Brain (organoid and tissue), 16 donors: ENCODE measurements at places on chromosomes 4 and X.

- DNase-seq, result peak; percentile 7
These were observed 57.7 kb downstream of the IL13RA2 start for GRCh38 chrX:114959729-114960128.

GRCh38 chrX:140983730-140984129 lies 18.7 kb upstream of the SPANXB1 start:
- DNase-seq, result no peak

DNA sequence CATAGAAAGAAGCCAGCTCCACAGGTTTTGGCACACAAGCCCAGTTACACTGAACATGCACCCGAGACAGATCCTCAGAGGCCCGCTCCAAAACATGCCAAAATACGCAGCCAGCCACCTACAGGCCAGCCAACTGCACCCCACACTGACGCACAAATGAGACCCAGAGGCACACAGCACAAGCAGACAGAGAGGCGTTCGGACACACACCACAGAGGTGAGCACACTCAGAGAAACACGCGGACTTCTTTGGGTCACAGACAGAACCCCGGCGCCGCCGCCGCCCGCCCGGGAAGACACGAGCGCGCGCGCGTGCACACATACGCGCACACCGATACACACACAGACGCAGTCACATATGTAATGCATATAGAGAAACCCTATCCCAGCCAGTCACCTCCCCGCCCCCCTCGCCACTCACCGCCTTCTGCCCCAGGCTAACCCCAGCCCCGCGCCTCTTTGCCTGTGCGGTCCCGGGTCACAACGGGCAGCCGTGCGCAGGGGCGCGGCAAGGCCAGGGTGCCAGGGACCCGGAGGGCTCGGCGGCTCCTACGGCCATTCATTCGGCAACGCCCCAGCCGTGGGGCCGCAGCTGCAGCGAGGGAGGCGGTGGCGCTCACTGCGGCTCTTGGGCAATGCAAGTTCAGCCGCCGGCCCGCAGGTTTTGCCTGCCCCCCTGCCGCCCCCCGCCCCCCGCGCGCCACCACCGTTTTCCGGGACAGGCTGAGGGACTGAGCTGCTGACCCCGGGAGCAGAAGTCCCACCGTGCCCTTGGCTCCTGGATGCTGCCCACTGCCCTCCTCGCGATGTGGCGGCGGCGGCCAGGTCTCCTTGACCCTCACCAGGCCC lies 553 bp downstream of the SEPTIN6 start:
- DNase-seq, result peak; percentile 52

GRCh38 chr4:122701061-122701460 lies 31.4 kb upstream of the BBS12 start:
- DNase-seq, result no peak

DNA sequence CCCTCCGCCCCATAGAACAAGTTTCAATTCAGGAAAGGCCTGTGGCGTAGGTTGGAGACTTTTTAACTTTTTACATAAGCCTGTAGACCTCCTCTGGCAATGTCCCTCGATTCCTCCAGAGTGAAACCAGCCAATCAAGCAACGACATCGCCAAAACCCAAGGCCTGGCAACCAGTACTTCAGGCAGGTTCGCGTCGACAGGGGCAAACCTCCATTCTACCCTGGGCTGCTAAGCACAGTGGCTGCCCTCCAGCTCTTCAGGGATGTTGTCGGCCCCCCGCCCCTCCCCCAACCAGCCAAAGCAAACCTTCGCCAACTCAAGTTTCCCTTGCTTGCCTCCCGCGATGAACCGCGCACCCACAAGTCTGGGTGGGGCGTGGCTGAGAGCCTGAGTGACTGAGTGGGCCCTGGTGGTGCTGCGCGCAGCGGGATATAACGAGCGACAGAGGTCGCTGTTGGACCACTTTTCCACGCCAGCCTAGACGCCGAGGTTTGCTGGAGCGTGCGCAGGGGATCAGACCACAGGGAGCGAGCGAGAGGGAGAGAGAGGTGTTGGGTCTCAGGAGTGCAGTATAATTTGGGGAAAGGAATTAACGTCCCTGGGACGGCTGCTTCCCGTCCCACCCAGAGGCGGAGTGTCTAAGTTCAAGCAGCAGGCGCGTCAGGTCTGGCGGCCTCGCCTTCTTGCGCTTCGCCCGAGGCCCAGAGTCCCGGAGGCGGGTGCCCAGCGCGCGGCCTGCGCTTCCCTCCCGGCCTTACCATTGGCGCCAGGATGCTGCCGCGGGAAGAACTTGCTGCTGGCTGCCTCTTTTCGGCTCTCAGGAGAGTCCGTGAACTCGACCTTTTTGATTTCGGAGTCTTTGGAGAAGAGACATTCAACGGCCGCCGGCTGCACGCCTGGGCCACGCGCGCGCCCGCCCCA lies 9.0 kb upstream of the PITX2 start:
- peak; percentile 92 for DNase-seq

DNA sequence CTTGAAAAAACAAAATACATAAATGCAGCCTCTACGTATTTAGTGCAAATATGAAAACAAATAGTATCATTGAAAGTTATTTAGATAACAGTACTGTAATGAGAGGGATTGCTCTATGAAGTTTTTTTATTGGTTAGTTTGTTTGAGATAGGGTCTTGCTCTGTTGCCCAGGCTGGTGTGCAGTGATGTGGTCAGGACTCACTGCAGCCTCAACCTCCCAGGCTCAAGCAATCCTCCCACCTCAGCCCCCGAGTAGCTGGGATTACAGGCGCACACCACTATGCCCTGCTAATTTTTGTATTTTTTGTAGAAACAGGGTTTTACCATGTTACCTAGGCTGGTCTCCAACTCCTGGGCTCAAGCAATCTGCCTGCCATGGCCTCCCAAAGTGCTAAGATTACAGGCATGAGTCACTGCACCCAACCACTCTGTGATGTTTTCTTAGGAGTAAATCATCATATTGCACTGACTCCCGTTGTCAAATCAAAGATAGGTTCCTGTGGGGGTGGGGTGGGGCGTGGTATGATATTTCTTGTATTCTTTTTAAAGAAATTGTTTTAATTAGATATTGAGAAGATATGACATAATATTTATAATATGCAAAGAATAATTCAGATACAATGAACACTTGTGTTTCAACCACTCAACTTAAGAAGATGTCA lies 75.8 kb downstream of the ATG4A start:
- no peak for DNase-seq

DNA sequence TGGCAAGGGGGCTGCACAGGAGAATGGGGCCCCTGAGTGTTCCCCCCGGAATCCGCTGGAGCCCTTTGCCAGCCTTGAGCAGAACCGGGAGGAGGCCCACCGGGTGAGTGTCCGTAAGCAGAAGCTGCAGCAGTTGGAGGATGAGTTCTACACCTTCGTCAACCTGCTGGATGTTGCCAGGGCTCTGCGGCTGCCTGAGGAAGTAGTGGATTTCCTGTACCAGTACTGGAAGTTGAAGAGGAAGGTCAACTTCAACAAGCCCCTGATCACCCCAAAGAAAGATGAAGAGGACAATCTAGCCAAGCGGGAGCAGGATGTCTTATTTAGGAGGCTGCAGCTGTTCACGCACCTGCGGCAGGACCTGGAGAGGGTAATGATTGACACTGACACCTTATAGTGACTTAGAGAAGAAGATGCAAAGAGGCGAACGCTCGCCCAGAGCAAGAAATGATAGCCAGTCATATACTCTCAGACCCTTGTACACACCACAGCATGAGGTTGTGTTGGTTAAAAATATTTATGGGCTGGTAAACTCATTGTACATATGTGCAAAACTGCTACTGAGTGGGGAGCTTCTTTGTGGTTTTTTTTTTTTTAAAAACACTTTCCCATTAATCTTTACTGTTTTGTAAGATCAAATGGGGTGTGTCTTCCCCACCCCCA lies 52.5 kb downstream of the JADE1 start:
- no peak for DNase-seq

GRCh38 chr4:159069922-159070321 lies 33.0 kb upstream of the RAPGEF2 start:
- no peak for DNase-seq

GRCh38 chrX:118780911-118781310 lies 42.7 kb upstream of the ZCCHC12 start:
- DNase-seq, result no peak

DNA sequence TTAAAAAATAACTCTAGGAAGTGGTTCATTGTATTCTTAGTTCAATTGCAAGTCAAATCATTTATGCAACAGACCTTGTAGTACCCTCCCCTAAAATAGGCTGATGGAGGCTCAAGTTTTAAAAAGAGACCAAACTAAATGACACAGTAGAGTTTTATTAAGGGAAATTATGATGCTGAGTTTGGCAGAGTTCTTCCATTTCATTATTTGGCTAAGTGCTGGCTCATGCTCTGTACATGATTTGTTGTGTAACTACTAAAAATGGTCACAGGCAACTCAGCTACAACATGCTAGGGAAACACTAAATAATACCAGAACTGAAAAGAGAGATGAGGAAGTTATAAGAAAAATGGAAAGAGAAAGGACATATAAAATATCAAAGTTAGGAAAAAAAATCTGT lies 96.1 kb upstream of the TFDP3 start:
- no peak for DNase-seq

DNA sequence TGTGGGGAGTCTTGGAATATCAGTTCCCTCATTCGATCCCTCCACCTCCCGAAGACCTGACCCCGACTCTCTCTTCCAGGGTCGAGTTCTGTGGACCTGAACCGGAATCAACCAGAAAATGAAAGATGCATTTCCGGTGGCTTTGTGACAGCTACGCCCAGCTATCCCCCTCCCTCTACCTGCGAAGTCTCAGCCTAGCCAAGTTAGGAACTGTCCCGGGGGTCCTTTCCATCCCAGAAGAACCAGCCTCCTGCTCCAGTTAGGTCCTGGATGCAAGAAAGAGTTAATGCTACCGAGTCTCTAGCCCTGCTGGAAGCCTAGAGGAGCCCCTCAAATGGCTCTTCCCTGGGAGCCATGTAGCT lies 13.4 kb upstream of the ETDC start:
- DNase-seq, result peak; percentile 0

DNA sequence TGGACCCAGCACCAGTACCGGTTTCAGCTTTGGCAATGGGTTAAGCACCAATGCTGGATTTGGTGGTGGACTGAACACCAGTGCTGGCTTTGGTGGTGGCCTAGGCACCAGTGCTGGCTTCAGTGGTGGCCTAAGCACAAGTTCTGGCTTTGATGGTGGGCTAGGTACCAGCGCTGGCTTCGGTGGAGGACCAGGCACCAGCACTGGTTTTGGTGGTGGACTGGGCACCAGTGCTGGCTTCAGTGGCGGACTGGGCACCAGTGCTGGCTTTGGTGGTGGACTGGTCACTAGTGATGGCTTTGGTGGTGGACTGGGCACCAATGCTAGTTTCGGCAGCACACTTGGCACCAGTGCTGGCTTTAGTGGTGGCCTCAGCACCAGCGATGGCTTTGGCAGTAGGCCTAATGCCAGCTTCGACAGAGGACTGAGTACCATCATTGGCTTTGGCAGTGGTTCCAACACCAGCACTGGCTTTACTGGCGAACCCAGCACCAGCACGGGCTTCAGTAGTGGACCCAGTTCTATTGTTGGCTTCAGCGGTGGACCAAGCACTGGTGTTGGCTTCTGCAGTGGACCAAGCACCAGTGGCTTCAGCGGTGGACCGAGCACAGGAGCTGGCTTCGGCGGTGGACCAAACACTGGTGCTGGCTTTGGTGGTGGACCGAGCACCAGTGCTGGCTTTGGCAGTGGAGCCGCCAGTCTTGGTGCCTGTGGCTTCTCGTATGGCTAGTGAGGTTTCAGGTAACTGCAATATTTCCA lies 9.8 kb downstream of the TRO start:
- DNase-seq, result no peak

DNA sequence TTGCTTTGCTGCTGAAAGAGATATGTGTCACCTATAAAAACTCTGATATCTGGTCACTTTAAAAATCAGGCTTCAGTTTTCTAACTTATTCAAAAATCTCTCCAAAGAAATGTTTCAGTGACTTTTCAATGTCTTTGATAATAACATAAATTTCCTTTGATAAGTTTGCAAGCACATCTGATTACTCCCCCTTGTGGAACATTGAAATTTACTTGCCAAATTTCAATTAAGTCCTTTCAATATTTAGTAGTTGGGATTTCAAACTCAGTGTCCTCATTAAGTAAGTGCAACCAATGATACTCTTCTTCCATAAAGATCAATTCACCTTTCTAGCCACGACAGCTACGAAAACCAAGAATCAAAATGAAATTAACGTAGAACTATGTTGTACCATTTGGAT lies 151.3 kb upstream of the FAM47C start:
- DNase-seq, result peak; percentile 5

DNA sequence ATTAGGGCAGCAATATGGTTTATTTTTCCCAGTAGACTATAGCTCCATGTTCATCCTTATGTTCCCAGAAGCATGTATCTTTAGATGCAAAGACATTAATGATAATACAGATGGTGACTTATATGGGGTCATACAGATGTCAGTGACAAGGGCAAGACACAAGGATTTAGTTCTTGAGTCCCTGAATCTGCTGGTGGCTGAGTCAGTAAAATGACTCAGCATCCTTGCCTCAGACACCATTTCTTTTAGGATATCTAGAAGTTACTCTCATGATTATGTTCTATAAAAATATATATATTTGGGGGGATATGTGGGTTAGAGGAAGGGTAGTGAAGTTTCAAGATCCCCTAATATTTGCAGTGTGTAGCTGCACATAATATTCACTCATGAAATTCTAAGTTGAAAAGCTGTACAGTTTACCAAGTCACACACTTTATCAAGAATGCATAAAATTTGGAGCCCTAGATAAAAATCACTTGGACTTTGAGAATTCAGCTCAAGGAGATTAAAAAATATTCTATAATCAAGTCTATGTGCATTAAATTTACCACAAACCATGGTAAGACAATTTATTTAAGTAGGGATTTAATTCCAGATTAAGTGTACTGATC lies 101.9 kb downstream of the LNX1 start:
- no peak for DNase-seq

DNA sequence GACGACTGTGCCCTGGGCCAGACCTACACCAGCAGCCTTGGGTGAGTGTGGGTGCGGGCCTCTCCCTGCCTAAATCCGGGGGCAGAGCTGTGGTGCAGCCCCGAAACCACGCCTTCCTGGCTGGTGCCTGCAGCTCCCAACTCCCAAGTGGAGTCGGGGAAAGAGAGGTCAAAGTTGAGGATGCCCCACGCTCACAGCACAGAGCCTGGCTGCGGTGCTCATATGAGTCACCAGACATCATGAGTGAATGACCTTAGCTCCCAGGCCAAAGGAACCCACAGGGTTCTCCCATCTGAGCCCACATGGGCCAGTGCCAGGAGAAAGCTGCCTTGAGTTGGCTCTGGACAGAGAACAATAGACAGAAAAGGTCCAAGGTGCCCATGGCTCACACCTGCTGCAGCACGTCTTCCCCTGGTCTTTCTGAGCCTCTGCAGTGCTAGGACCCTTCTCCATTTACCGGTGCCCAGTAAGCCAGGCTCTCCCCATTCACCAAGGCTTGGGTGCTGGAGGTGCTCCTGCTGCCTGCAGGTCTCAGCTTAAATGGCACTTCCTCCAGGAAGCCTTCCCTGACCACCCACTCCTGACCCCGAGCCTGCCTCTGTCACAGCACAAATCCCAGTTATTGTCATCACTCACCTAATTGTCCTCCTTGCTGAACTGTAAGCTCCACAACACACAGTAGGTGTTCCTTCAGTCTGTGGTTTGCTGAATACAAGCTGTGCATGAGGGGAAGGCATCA lies 224.2 kb downstream of the AFAP1 start:
- DNase-seq, result no peak

GRCh38 chr4:94338681-94339351 lies 3.8 kb downstream of the HPGDS start:
- DNase-seq, result no peak
